Activated naive CD4-positive, alpha-beta T cell (primary cell): ENCODE measurements at places on chromosomes 11 and 22.
A peak's percentile ranks its signal among the peaks of the same experiment; 100 is the strongest.

- no peak for DNase-seq
These were observed 3.5 kb downstream of the MUC2 start for GRCh38 chr11:1078191-1078601.

GRCh38 chr11:129267716-129268115, 75.6 kb upstream of the ARHGAP32 start:
- DNase-seq, result no peak

- no peak for DNase-seq
These were observed 987.6 kb downstream of the NTM start for GRCh38 chr11:132357811-132358572.

- DNase-seq, result no peak
These were observed 65.4 kb downstream of the TSPAN18 start for GRCh38 chr11:44792171-44792570.

DNA sequence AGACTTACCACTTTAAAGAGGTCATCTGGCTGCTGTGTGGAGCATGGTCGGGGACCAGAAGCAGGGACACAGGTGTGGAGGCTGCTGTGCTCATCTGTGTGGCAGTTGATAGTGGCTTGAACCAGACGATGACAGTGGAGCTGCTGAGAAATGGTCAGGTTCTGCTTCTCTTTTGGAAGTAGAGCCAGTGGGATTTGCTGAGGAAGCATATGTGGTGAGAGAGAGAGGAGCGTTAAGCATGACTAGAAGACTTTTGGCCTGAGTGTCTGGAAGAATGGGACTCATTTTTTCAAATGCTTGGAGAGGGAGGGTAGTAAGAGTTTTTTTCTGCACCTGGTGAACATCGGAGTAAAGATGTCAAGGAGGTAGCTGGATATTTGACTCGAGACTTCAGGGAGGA, 12.5 kb upstream of the SREBF2 start:
- no peak for DNase-seq

- no peak for DNase-seq
These were observed 112.1 kb downstream of the PAX6 start for GRCh38 chr11:31699066-31699465.

- no peak for DNase-seq
These were observed 10.4 kb upstream of the SAMM50 start for GRCh38 chr22:43944670-43945430.

GRCh38 chr11:103953797-103954486, 82.5 kb upstream of the DDI1 start:
- DNase-seq, result no peak

- DNase-seq, result no peak
These were observed 130.6 kb upstream of the UBASH3B start for GRCh38 chr11:122524898-122525297.

DNA sequence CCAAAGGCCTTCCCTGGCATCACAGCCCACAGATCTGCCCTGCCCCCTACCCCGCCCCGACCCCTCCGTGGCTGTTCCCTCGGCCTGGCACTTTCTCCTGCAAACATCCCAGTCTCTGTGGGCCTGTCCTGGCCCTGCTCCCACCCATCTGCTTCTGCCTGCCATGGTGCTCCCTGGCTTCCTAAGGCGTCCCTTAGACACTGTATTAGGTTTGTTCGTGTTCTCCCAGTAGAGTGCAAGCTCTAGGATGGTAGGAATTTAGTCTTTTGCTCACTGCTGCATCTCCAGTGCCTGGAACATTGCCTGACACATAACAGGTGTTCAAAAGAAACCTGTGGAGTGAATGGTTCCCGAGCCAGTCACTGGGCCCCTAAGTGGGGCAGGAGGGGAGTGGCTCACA, 69.6 kb upstream of the PITPNB start:
- DNase-seq, result no peak

DNA sequence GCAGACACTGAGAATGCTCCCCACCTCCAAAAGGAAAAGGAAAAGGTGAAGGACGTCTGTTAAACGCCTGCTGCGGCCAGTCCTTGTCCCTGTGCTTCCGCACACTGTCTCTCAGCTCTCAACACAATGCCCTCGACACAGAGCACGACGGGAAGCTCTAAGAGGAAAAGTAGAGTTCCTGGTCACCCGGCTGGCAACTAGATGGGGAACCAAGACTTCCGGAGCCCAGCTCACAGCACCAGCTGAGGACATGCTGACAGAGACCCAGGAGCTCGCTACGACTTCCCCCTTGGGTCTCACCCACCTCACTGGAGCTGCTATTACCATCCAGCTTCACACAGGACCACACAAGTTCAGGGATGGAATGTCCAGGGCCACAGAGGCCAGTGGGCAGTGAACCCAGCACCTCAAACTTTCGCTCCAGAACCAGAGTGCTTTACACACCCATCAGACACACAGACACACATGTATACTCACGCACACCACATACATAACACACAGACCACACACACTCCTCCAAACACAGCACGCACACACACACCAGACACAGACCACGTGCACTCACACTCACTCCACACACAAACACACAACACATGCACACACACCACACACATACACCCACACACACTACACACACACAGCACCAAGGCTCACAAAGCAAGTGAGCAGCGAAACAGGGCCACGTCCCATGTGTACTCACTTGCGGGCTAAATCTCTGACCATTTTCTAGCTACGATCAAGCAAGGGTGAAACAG, 9.6 kb downstream of the SULT4A1 start:
- DNase-seq, result no peak

DNA sequence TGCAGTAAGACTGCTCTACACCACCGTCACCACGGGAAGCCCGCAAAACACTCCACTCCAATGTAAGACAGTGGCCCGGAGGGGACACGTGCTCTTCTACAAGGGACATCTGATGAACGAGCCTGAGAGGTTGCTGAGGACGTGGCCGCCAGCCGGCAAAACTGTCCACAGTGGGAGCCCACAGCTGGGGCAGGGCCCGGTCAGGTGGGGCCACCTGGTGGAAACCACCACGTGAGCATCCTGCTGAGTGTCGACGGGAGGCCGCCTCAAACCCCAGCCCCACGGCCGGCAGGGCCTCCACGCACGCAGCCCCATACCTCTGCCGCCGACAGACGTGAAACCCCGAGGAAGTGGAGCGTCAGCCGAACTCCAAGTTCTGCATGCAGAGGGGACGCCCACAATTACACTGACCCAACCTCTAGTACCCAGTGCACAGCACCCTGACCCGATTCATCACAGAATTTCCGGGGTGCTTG, 42.6 kb downstream of the BRD1 start:
- no peak for DNase-seq

DNA sequence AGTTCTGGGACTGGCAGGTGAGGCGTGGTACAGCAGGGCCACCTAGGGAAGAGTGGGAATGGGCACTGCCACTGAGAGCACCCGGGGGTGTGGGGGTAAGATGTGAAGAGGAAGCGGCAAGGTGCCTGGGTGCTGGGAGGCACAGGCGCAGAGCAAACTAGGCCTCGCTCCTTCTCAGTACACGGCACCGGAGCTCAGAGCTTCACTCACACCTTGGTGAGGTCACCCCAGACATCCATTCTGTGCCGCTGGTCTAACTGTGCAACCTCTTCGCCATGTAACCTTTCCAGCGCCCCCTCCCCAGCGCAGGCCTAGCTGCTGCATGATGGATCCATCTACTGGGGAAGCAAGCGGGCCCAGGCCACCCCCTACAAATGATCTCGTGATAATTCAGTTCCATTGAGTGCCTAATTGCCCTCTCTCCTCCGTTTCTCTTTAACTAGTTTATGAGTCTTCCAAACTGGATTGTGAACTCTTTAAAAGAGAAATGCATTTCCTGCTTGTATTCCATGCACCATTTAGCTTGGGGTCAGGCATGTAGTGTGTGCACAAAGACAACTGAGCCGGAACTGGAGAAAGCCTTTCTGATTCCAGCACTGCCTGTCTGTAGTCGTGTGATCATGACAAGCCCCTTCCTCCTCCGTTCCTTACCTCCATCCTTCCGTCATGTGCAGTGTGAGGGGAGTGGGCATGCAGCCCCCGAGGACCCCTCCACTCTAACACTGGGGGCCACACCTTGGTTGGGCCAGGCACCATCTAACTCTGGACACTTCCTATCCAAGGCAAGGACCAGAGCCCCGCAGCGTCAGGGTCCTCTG, 1475.2 kb downstream of the TBC1D22A start:
- no peak for DNase-seq

- no peak for DNase-seq
These were observed 126.3 kb downstream of the CADM1 start for GRCh38 chr11:115377882-115378296.

GRCh38 chr11:123559523-123559955, 94.9 kb downstream of the SCN3B start:
- no peak for DNase-seq

DNA sequence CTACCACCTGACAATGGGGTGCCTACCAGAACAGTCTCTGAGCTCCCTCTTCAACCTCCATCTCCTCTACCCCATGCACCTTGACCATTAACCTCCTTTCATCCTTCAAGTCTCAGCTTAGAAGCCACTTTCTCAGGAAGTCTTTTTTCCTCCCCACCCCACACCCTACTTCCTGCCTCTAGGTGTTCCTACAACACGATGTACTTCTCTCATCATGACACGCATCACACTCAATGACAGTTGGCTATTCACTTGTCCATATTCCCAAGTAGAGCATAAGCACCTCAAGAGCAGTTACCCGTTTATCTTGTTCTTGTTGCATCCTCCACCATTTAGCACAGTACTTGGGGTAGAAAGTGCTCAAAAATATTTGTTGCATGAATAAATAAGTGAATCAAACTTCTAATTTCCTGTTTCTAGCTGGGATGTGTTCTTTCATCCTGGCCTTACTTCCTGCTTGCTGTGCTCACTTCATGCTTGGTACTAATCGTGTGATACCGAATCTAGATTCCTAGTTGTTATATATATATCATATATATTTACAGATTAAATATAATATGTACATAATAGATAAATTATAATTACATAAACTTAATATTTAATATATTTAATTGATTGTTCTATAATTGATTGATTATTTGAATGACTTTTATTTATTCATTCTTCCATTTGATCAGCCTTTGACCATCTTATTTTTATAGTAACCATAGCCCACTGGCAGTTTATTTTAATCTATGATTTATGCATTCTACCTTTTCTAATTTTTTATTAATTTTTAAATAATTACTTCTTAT, 177.5 kb upstream of the TMEM45B start:
- DNase-seq, result no peak

- peak; percentile 14 for DNase-seq
These were observed 71.6 kb downstream of the LRP5 start for GRCh38 chr11:68383976-68384501.

GRCh38 chr11:12764187-12764914, 90.1 kb downstream of the TEAD1 start:
- DNase-seq, result no peak

DNA sequence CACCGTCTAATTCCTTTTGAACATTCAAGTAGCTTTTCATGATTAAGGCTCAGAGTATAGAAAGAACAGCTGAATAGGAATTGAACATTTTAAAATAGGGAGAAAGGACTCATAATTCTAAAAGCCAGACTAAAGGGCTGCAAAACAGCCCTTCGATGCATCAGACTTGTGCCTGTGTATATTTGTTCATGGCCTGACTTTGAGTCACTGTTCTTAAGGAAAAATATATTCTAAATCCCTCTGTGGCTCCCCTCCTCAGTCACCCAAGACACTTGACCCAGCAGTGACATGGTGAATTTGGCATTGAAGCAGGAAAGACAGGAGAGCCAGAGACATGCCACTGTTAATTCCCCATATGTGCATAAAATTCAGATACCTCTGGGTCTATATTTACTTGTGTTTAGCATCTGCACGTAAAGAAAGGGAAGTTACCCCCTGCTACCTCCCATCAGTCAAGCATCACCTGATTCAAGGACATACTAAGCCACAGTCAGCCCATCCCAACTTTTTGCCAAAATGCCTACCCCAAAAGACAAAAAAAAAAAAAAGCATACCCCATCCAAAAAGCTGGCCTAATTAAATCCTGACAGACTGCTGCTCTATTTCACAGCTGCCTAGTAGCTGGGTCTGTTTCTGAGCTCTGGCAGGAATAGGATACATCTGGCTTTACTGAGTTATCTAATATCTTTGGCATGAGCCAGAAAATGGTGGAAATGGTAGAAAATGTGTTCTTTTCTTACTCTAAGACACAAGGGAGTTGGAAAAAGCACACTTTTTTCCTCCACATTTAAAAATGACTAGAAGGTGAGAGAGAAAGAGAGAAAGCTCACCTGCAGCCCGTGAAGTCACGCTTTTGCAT, 93.5 kb downstream of the COMMD9 start:
- no peak for DNase-seq

DNA sequence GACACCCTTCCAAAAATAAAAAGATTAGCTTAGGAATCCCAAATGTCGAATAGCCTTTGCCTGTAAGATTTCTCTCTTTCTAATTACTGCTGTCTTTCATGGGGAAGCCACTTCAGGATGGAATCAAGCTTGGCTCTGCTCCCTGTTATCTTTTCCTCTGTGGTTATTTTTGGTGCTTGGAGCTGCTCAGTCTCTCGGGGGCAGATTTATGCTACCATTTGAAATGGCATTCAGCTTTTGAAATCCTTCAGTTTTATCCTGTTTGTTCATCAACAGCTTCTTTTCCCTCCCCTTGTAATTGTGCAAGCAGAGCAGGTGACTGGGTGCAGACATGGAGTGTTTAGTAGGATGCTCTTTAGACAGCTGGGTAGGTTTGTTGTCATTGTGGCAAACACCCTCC, 111.0 kb downstream of the DBX1 start:
- DNase-seq, result no peak

GRCh38 chr11:59225017-59225416, 12.3 kb upstream of the MPEG1 start:
- no peak for DNase-seq

GRCh38 chr11:72781313-72782080, 12.3 kb downstream of the STARD10 start:
- no peak for DNase-seq
